ENCODE measurements at places on chromosomes 1 and 21. TPM values are rescaled to one million over a fixed set of nuclear protein-coding genes. Genes with fewer than 3 reads are reported as not detected.

- DNase-seq: no peak
Measured at GRCh38 chr1:30969903-30970302, 61.3 kb upstream of the SDC3 start.

- DNase-seq: no peak
Measured at GRCh38 chr1:184905601-184906322, 68.5 kb downstream of the NIBAN1 start.

GRCh38 chr1:205914155-205914507 lies 29.1 kb downstream of the SLC26A9 start:
- peak; percentile 15 for DNase-seq

GRCh38 chr1:115654663-115655305 lies 13.0 kb downstream of the VANGL1 start:
- no peak for DNase-seq

GRCh38 chr21:44708866-44709425 lies 2.4 kb downstream of the TSPEAR start:
- no peak for DNase-seq

DNA sequence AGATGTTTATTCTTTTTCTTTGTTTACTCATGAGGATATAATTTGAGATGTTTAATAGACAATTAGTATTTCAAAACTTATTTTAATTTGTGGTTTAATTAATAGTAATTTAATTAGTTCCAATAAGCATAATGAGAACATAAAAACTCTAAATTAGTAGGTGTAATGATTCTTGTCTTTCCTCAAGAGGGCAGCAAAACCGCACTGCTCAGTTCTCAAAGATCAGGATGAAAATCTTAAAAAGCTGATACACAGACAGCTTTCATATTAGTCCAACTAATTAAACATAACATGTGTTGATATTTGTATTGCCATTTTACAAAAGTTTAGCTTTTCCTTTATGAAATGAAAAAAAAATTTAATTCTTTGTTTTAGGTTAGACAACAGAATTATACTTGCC lies 106.7 kb upstream of the C21orf91 start:
- no peak for DNase-seq

- DNase-seq: no peak
Measured at GRCh38 chr21:39587376-39587775, 25.4 kb upstream of the B3GALT5 start.

DNA sequence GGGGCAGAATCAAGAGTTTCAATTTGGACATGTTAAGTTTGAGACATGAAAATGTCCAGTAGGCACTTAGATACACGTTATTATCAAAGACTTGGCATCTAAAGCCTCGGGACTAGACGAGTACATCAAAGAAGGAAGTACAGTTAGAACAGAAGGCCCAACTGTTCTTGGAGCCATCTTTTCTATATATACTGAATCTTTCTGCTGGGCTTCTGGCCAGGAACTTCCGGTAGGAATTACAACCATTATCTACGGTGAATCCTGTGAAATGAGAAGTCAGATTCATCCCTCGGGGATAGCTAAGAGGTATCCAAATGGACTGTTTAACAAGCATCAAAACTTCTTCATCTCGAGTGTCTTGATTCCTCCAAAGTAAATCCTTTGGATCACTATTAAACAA lies 34.4 kb upstream of the NRDC start:
- no peak for DNase-seq

DNA sequence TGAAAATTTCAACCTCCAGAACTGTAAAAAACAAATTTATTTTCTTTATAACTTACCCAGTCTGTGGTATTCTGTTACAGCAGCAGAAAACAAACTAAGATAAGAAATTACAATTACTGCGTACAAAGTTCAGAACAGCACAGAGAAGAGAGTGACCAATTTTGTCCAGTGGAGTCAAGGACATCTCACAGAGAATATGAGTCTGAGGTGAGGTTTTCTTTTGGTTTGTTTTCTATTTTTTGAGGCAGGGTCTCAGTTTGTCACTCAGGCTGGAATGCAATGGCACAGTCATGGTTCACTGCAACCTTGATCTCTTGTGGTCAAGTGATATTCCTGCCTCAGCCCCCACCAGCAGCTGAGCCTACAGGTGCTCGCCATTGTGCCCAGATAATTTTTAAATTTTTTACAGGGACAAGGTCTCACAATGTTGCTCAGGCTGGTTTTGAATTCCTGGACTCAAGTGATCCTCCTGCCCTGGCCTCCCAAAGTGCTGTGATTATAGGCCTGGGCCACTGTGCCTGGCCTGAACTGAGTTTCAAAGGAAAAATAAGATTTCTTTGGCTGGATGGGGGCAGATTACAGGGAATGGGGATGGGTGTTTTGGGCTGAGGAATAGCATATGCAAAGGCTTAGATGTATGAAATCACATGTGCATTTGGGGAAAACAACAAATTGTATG lies 201.1 kb upstream of the USP24 start:
- no peak for DNase-seq

DNA sequence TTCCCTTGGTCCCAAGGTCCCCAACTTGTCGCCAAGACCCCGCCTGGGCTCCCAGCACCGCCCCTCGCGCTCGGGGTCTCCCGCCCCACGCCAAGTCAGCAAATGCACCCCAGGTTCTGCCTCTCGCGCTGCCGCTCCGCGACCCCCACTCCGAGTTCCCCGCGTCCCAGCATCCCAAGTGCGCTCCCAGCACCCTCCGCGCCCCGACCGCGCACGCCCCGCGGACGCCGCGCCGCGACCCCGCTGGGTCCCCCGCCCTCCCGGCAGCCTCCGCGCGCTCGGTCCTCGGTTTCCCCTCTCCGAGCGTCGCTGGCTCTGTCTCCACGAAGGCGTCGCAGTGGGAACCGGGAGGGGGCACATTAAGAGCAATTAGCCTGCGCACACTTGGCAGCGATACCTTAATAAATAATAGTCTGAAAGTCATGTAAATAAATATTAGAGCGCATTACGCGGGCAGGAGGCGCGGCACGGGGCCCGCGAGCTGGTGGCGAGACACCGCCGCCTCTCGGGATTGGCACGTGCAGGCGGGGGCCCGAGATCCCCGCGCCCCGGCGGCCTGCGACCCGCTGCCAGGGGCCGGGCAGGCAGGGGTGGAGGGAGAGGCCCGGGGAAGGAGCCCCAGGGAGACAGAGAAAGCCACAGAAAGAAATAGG lies 75.9 kb downstream of the VWA5B1 start:
- no peak for DNase-seq

GRCh38 chr1:25619101-25619890 lies 2.7 kb downstream of the MAN1C1 start:
- DNase-seq: no peak

GRCh38 chr1:157040802-157041201 lies 4.7 kb downstream of the ARHGEF11 start:
- DNase-seq: no peak

- no peak for DNase-seq
Measured at GRCh38 chr1:167714098-167714438, 7.7 kb upstream of the MPZL1 start.

- DNase-seq: no peak
Measured at GRCh38 chr1:224931605-224932004, 2.1 kb downstream of the DNAH14 start.

DNA sequence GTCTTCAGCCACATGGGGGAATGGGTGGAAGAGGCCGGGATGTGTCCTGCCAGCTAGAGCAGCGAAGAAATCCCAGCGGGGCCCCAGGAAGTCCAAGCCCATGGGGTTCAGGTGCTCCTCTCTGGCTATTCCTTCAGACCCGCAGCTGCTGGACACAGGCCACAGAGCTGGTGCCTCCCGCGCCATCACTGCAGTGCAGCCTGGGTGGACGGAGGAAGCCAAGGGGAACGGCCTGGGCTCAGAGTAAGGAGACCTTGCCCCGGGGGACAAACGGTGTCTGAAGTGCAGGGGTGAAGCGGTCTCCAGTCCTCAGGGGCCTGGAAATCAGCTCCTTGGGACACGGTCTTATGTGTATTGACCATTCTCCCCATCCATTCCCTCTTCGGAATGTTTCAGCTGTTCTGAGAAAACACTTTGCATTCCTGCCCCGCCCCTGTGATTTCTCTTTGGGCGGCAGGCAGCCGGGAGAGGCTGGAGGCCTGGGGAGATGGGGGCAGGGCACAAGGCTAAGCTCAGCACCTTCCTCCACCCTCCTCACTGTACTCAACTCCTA lies 18.4 kb downstream of the MTHFR start:
- DNase-seq: no peak

DNA sequence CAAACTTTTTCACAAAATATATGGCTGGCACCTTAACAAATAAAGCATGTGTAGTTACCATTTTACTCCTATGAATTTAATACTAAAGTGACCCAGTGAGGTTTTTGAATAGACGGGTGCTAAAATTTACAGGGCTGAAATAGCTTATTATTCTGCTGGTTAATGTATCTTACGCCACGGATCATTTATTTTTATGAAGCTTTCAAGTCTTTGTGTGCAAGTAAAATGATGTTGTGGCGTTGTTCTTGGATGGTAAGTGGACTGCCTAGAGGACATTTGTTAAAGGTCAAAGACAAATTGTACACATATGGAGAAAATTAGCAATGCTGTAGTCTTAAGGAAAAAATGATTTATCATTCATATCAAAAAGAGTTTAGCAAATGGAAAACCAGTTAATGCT lies 22.8 kb downstream of the INSL5 start:
- no peak for DNase-seq

- no peak for DNase-seq
Measured at GRCh38 chr1:58116284-58116683, 430.2 kb downstream of the OMA1 start.

DNA sequence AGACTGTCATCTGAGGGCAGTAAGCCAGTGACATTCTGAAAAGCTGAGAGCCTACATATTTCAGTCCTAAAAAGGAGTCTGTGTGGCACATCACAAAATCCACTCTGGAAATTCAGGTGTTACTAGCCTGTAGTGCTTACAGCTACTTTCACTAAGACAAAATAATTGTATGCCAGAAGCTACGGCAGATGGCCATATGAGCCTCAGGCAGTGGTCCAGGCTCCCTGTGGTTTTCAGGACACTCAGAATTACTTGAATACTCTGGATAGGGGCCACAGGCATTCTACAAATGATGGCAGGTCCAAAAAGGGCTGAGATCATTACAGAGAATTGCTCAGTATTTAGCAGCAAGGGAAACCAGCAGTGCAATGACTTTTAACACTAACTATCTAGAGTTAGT lies 527.1 kb downstream of the MRPL39 start:
- DNase-seq: no peak

DNA sequence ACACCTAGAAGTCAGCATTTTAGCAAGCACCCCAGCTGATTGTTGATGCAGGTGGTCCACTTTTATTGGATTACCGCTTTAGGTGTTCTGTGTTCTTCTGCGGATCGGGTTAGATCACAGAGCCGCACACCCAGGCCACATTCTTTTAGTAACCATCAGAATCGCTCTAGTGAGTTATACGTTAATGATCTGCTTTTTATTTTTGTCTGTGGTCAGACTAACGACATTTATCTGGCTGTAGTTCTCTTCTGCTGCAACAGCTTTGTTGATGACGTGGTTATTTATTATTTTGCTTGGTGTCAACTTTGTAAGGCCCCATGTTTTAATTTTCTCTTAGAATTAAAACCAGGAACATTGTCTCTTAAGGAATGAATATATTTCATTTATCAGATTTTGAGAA lies 18.2 kb downstream of the SCCPDH start:
- no peak for DNase-seq

CR1L gene
- total RNA-seq: not detected

PAQR6 gene
- total RNA-seq: 5.0 TPM

COL6A1 gene
- 5.4 TPM for total RNA-seq

STUM gene
- total RNA-seq: not detected

FCN3 gene
- not detected for total RNA-seq

ENSA gene
- 252 TPM for total RNA-seq

STRIP1 gene
- total RNA-seq: 40.8 TPM
